EL (cell line): ENCODE measurements at places on chromosomes 5 and 9.

GRCh38 chr9:116420993-116421538 is 266.0 kb upstream of the TRIM32 start:
- peak; percentile 24 for DNase-seq

GRCh38 chr5:98217138-98217537 is 556.3 kb upstream of the RGMB start:
- no peak for DNase-seq

DNA sequence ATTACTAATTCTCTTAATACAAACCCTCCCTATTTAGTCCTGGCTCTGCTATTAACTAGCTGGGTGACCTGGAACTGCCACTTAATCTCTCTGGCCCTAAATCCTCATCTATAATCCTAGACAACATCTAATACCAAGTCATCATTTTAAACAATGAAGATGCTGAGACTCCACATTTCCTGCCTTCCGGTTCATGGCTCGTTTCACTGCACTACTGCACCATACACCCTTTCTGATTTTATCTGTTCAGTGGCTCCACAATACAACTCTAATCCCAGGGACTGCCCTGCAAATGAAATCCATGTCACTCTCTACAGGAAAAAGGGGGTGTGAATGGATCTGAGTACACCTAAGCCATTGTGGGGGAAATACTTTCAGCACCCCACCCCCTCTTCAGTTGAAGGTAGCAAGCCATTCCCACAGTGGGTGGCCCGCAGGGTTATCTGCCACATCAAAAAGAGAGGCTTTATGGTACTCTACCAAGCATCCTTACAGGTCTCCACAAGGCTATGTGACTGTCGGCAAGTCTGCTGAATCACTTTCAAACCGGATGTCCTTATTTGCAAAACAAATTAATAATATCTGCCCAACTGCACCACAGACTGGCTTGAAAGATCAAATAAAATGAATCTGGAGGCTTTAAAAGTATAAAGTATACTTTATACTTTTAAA is 89.5 kb downstream of the EPB41L4A start:
- DNase-seq: no peak

GRCh38 chr5:95668728-95669127 is 14.1 kb downstream of the SPATA9 start:
- DNase-seq: no peak

GRCh38 chr5:59874675-59875074 is 18.9 kb downstream of the PDE4D start:
- peak; percentile 86 for DNase-seq

- peak; percentile 7 for DNase-seq
Observed at GRCh38 chr5:43514025-43514424, 923 bp downstream of the C5orf34 start.

- peak; percentile 30 for DNase-seq
Observed at GRCh38 chr9:78261403-78262001, 25.6 kb downstream of the CEP78 start.
